Activated T-helper 17 cell treated with anti-CD3 and anti-CD28 coated beads, Interleukin-2, amount 50 U/mL, for 72 hours (primary cell): ENCODE measurements at places on chromosomes 4 and X.

- no peak for ATAC-seq
Observed at GRCh38 chrX:135557344-135557743, 36.9 kb downstream of the INTS6L start.

- ATAC-seq, result no peak
Observed at GRCh38 chr4:89823416-89823815, 13.5 kb downstream of the SNCA start.

DNA sequence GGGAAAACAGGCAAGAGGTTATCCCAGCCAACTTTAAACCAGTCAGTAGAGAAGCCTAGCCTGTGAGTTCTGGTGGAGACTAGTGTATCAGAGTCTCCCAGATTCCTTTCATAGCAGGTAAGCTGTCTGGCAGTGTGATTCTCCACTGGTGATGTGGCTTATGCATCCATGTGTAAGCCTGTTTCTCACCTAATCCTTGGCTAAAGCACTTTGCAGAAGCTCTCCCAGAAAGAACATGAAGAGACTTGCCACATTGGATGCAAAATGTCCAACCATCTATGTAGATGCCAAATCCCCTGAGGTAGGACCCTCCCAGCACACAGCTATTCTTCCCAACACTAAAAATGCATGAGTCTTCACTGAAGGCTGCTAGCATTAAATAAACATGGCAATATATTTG, 111.7 kb downstream of the CHRNA9 start:
- ATAC-seq, result no peak

GRCh38 chrX:151825925-151826485, 86.7 kb upstream of the MAGEA4 start:
- ATAC-seq, result no peak

DNA sequence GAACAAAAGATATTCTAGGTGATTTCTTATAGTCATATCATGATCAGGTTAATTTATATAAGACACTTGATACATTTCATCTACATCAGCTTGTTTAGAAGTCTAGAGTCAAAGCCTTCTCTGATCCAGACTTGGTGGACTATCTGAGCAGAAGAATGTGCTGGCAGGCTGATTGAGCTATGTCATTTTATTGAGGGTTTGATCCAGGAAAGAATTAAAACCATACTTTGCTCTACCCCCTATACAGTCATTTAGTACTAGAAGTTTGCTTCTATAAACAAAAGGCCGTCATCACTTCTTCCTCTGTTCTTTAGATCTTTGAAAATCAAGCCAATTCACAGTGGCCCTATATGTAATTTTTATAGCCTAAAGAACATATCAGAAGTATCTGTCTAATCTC, 173.1 kb upstream of the PITX2 start:
- no peak for ATAC-seq

DNA sequence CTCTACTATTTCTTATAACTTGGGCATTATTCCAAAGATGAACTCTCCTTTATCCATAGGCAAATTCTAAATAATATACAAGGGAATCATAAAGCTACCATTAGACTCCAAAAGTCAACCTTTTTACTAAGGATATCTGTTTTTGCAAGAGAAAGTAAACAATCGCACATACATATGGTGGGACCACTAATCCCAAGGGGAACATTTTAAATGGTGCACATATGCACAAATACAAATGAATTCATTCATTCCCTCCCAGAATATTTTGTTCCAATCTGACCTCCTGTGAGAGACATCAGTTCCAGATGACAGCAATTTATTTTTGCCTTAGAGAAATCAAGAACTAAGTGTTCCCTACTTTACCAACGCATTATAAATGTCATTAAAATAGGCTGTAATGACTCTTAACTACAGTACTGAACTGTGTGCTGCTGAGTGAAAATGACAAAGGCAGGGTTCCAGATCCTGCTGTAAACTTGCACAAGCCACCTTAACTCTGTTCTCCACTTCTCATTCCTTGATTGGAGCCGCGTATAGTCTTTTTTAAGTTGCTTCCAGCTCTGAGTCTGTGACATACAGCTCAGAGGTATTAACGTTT, 2.0 kb downstream of the DHX15 start:
- no peak for ATAC-seq

- no peak for ATAC-seq
Observed at GRCh38 chrX:133648594-133648993, 233.3 kb upstream of the GPC4 start.
